ENCODE measurements at places on chromosomes 5 and 9. TPM values are rescaled to one million over a fixed set of nuclear protein-coding genes. Genes with fewer than 3 reads are reported as not detected.

DNA sequence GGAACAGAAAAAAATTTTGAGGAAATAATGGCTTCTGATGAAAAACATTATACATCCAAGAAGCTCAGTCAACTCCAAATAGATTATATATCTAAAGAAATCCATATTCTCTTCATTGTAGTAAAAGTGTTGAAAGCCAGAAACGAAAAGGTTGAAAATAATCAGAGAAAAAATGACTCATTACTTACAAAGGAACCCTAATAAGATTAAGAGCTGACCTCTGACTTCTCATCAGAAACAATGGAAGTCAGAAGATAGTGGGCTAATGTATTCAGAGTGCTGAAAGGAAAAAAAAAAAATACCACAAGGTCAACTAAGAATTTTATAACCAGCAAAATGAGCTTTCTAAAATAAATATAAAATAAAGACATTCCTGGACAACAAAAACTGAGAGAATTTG is 60.0 kb downstream of the HSD17B4 start:
- no peak overlapping the region for H3K27ac ChIP-seq
- no peaks in the 10 kb centered on the region for H3K27me3 ChIP-seq
- DNase-seq, result no peak

GRCh38 chr9:116032683-116033440 is 120.7 kb upstream of the PAPPA start:
- no peaks in the 10 kb centered on the region for H3K27me3 ChIP-seq
- no peaks in the 10 kb centered on the region for H3K4me1 ChIP-seq
- H3K36me3 ChIP-seq, result no peaks in the 10 kb centered on the region
- DNase-seq, result no peak
- H3K4me3 ChIP-seq, result no peak overlapping the region

DNA sequence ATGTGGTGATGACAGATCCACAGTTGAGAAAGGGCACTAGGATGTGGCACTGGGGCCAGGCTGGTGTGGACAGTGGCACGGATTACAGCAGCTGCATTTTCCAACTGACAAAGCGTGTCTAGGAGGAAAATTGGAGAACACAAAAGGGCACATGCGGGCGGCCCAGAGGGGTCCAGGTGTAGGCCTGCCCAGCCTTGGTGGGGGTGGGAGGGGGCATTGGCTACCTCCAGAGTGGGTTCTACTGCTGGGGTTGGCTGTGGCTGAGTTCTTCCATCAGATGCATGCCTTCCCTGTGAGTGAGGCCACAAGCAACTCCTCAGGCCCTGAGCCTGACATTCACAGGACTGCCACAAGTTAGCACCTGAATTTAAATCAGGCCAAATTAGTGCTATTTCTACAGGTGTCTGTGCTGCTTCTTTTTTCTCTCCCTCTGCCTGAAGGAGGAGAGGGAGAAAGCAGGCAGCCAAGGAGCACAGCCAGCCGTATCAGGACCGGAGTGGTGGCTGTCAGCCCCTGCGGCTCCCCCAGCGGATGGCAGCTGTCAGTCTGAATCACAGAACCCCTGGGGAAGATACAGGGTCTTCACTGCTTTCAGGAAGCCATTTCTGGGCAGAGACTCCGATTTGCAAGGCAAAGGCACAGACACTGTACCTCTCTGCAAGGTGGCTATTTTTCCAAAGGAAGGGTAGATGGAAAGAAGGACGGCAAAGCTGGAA is 464.2 kb downstream of the SPOCK1 start:
- no peaks in the 10 kb centered on the region for H3K36me3 ChIP-seq
- no peak for DNase-seq
- no peak overlapping the region for H3K4me3 ChIP-seq
- H3K27me3 ChIP-seq, result no peaks in the 10 kb centered on the region
- no peaks in the 10 kb centered on the region for H3K4me1 ChIP-seq

GRCh38 chr5:54663866-54664265 is 146.3 kb downstream of the SNX18 start:
- H3K27me3 ChIP-seq, result no peaks in the 10 kb centered on the region
- no peak for DNase-seq
- no peaks in the 10 kb centered on the region for H3K36me3 ChIP-seq
- H3K27ac ChIP-seq, result no peak overlapping the region

GRCh38 chr5:160460377-160461049 is 38.9 kb downstream of the PTTG1 start:
- no peak overlapping the region for H3K4me3 ChIP-seq
- H3K27ac ChIP-seq, result no peak overlapping the region
- no peak for DNase-seq
- H3K4me1 ChIP-seq, result peaks cover 12% of the 10 kb centered on the region
- no peaks in the 10 kb centered on the region for H3K27me3 ChIP-seq

DNA sequence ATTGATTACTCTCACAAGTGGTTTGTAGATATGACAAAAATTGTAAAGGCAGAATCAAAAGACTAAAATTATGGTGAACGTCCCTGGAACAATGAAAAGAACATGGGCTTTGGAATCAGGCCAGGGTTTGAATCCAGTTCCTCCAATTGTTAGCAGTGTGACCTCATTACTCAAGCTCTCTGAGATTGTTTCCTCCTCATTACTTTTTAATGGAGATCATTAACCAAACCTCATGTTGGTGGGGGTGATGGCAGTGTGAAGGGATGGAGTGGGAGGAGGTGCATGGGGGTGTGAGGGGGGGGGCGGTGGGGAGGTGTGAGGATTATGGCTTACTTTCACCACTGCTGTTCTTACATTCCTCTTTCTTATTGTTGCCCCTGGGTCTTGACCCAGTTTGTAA is 44.1 kb upstream of the FOXE1 start:
- H3K4me1 ChIP-seq, result peaks cover 2% of the 10 kb centered on the region
- no peak overlapping the region for H3K27ac ChIP-seq
- no peak overlapping the region for H3K4me3 ChIP-seq
- H3K27me3 ChIP-seq, result no peaks in the 10 kb centered on the region
- no peak for DNase-seq

GRCh38 chr9:3986060-3986459 is 313.8 kb downstream of the GLIS3 start:
- no peaks in the 10 kb centered on the region for H3K4me1 ChIP-seq
- no peaks in the 10 kb centered on the region for H3K27me3 ChIP-seq
- H3K4me3 ChIP-seq, result no peak overlapping the region
- no peak overlapping the region for H3K27ac ChIP-seq
- no peaks in the 10 kb centered on the region for H3K36me3 ChIP-seq
- no peak for DNase-seq

DNA sequence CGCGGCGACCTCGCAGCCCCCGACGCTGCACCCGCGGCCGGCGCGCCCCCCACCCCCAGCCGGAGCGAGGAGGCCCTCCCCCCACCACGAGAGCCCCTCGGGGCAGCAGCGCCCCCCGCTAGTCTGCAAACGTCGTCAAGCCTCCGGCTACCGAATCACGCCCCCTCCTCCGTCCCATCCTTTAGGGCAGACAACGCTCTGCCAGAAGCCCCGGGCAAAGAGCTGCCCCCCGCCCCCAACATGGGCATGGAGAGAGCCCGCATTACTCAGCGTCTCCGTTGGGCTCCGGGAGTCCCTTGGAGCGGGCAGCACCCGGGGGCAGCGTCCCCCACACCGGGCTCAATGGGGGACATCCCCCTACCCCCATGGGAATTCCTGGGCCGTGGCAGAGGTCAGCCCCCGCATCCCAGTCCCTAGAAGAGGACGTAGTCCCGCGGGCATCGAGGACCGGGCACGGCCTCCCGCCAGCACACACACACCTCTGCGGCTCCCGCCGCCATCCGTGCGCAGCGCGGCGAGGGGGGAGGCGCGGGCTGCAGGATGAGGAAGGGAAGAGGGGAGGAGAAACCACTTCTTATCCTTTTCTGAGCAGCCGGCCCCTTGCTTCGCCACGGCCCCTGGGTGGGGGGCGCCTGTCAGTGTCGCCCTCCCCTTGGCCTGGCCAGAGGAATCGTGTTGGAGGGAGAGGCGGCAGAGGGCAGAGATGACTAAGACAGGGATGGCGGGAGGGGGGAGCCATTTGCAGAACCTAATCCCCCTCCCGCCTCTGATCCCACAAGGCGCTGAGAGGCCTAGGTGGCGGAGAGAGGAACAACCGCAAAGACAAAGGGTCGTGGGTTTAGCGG is 750 bp downstream of the DNM1 start:
- no peaks in the 10 kb centered on the region for H3K36me3 ChIP-seq
- no peaks in the 10 kb centered on the region for H3K27me3 ChIP-seq
- H3K27ac ChIP-seq, result no peak overlapping the region

- no peak overlapping the region for H3K4me3 ChIP-seq
- DNase-seq, result no peak
- H3K27ac ChIP-seq, result no peak overlapping the region
- H3K4me1 ChIP-seq, result no peaks in the 10 kb centered on the region
- H3K36me3 ChIP-seq, result no peaks in the 10 kb centered on the region
These were observed 197.9 kb downstream of the GDNF start for GRCh38 chr5:37641933-37642332.

DNA sequence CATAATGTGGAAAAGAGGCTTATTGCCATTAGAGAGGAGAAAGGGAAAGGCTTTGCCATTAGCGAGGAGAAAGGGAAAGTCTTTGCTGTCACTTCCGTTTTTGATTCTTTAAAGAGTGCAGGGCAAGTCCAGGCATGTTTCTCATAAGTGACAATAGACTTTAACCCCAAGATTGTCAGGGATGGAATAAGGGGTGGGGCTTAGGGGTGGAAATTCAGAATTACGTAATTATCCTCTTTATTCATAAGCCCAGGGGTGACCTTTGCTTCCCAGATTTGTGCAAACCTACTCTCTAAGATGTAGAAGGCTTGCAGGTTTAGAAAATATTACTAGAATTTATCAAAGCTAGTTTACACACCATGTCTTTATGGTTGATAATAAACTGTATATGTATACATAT is 2.3 kb upstream of the PLK2 start:
- H3K27ac ChIP-seq, result no peak overlapping the region
- no peak overlapping the region for H3K4me3 ChIP-seq

- H3K36me3 ChIP-seq, result no peaks in the 10 kb centered on the region
- no peak overlapping the region for H3K4me3 ChIP-seq
- H3K27ac ChIP-seq, result no peak overlapping the region
- H3K27me3 ChIP-seq, result no peaks in the 10 kb centered on the region
- no peak for DNase-seq
- H3K4me1 ChIP-seq, result no peaks in the 10 kb centered on the region
These were observed 8.9 kb upstream of the ZCCHC10 start for GRCh38 chr5:133035224-133035623.

The CDX1 gene
- not detected for total RNA-seq

The STOM gene
- total RNA-seq, result 81.2 TPM

The MCTP1 gene
- total RNA-seq, result 0.39 TPM

The IL33 gene
- total RNA-seq, result not detected

The PJA2 gene
- 90.6 TPM for total RNA-seq

The PCSK1 gene
- not detected for total RNA-seq

The GPR151 gene
- total RNA-seq, result not detected

Measured in CD4-positive, alpha-beta memory T cell (primary cell).